Ammon's horn (tissue), 1 donor: ENCODE measurements at places on chromosomes 1 and 21.

DNA sequence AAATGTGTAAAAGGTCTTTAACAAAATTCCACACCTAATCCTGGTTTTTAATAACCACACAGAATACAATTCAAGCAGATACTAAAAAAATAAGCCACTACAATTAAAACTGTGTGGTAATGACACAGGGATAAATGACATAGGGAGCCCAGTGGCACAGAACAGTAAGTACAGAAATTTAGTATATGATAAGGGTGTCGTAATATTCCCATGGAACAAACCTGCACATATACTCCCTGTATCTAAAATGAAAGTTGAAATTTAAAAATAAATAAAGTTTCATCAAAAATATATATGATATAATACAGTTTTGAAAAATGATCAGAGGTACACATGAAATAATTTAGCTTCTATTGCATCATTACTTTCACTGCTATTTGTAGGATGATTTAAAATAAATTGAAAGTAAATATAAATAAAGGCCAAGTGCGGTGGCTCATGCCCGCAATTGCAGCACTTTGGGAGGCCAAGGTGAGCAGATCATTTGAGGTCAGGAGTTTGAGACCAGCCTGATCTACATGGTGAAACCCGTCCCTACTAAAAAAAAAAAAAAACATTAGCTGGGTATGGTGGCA is 56.5 kb downstream of the COLGALT2 start:
- DNase-seq = no peak

- DNase-seq = no peak
Measured at GRCh38 chr1:2640626-2641025, 7.8 kb upstream of the MMEL1 start.

DNA sequence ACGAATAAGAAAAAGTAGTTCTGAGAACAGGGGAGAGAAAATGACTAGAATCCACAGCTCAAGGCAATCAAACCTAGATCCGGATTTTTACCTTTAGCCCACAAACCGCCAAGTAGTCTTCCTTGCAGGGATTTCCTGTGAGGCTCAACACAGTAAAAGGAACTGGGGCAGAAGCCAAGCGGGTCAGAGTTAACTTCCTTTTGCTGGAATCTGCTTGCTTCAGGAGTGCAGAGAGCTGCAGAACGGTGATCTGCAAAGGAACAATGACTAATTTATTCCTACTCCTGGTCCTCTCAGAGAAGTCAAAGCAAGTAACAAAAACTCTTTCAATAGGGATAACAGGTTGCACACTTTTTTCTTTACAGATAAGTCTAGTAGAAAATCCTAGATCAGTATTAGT is 53.4 kb downstream of the UBR4 start:
- DNase-seq = peak; percentile 48

DNA sequence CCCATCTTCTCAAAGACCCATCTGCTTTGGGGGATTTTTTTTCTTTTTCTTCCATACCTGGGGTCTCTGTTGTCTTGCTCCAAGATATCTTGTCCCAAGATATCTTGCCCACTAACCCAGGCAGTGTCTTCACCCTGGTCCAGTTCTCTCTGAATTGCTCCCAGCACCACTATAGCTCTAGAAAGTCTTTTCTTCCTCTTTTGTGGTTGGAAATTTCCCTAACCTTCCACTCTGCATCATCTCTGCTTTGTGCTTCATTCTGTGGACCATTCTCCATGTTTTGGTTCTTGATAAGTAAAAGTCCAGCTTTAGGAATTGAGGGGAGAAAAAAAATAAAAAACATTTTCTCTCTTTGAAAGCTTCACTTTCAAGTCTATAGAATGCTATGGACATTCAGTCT is 20.9 kb downstream of the STYXL2 start:
- DNase-seq = no peak

- DNase-seq = no peak
Measured at GRCh38 chr1:223421025-223421424, 27.8 kb downstream of the CCDC185 start.

- no peak for DNase-seq
Measured at GRCh38 chr1:206466840-206467649, 3.2 kb upstream of the IKBKE start.

DNA sequence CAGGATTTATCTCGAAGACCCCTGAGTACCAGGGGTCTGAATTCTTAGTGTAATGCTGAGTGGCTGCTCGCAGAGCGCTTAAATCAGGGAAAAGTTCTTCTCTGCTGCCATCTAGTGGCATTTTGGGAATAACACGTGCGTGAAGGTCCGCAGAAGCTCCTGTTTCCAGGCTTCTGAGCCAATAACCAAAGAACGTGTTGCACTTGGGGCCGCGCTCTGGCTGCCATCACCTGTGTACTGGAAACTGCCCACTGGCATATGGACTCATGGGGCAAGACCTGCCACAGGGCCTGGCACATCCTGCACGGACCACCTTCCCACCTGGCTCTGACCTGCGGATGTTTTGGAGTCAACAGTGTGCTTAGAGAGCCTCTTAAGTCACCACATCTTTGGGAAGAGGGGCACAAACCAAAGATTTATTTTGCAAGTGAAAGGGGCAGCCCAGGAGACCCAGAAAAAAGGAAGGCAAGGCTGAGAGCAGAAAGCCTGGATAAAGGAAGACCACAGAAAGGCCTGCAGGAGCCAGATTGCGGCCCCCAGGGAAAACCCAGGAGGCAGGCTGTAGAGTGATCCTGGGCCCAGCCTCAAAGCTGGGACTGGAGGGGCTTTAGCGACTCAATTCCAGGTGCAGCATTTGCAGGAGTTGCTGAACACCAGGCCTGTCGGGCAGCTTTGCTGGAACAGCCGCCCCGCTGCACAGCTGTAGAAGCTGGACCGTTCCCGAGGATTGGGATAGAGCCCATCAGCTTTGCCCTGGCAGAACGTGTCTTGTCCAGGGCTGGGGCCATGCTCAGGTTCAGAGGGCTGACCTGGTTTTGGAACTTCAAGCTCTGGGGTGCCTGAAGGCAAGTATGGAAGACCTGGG is 13.0 kb downstream of the CHIT1 start:
- DNase-seq = peak; percentile 86

DNA sequence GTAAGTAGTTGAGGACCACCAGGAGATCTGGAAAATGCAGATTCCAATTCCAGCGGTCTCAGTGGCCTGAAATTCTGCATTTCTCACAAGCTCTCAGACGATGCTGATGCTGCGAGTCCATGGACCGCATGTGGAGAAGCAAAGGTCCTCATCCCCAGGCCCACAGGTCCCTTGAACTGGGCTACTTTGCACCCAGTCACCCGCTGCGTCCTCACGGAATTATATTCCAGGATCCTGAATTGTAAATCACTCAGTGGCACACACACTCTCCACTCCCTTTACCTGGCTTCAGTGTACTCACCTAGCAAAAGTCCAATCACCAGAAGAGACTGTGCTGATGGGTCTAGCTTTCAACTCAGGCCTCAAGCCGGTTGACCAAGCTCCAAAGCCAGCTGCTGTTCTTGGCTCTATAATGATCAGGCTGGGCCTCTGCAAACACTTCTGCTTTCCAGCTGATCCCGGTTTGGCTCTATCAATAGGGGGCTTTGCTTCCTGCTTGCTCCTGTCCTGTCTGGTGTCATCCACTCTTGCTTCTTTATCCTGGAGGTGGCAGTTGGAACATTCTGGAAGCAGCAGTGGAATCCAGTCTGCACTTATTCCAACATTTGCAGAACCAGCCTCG is 904 bp upstream of the RPL22 start:
- no peak for DNase-seq

DNA sequence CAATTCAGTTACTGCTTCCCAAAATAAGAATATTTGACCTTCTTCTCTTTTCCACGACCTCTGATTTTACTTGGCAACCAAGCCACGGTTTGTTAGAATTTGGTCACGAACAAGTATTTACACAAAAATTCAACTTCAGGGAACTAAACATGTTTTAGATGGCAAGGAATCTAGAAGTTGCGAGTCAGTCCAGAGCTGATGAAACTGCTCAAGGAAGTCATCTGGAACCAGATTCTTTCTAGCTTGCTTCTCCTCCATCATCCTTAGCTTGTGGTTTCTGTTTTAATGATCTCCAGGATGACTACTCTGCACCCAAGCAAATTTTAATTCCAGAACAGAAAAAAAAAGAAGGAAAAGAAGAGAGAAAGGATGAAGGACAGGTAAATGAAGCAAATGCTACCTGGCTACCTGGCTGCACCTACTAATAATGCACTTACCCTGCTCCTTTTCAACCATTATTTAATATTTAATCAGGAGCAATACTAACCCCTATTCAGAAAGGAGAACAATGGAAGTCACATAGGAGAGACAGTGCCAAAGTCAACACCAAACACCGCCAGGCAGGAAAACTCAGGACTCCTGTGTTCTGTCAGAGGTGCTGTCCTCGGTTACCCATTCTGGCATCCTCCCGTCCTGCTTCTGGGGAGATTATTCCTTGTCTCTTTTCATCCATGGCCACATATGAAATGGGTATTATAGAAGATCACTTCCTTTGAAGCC is 54.2 kb upstream of the RGS7 start:
- DNase-seq = no peak

DNA sequence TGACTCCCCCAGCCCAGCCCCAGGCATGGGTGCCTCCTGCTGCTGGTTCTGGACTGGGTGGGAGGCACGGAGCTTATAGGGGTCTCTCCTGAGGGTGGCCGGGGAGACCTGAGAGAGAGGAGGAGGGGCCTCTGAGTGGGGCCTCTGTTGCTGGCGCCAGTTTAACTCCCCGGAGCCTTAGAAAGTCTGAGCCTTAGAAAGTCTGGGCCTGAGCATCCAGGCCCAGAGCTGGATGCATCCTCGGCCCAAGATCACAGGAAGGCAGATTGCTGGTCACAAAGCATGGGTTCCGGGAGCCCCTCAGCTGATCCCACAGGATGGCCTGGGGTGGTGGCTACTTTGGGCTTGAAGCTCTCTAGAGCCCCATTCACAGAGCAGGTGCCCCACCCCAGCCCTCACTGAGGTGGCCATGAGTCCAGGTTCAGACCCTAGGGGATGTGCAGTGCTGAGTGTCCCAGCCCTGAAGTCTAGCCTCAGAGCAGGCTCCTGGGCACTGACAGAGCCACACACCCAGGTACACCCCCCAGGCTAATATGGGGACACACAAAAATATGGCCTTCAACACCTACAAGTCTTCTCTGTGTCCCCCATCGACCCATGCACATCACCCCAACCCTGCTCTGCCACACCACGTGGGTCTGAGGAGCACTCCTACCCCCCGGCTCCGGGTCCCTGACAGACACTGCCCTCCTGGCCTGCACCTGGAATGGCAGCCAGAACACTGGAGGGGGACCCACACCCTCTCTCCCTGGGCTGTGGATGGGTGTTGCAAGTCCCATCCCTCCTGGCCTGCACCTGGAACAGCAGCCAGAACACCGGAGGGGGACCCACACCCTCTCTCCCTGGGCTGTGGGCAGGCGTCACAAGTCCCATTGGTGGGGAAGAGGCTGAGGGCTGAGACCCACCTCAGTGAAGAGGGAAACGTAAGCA is 9.7 kb downstream of the PLA2G2F start:
- no peak for DNase-seq

GRCh38 chr1:178060789-178061556 is 32.9 kb upstream of the RASAL2 start:
- no peak for DNase-seq

DNA sequence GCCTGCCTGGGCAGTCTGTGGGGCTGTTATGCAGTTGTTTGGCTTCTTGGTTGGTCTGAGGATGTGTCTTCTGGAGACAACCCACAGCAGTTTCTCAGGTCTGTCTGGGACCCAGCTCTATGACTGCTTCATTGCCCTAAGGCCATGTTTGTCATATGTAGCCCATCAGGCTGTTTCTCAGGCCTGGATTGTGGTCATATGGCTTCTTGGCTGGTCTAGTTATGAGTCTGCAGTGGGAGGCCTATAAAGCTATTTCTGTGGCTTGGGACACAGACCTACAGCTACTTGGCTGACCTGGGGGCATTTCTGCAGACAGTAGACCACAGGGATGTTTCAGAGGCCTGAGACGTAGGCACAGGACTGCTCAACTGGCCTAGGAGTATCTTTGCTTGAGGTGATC is 41.5 kb downstream of the CHIA start:
- DNase-seq = no peak

GRCh38 chr1:244297616-244298015 is 154.1 kb downstream of the ADSS2 start:
- no peak for DNase-seq

- no peak for DNase-seq
Measured at GRCh38 chr21:31660259-31660565, 719 bp downstream of the SOD1 start.

- no peak for DNase-seq
Measured at GRCh38 chr1:53411541-53412152, 47.6 kb upstream of the DMRTB1 start.

DNA sequence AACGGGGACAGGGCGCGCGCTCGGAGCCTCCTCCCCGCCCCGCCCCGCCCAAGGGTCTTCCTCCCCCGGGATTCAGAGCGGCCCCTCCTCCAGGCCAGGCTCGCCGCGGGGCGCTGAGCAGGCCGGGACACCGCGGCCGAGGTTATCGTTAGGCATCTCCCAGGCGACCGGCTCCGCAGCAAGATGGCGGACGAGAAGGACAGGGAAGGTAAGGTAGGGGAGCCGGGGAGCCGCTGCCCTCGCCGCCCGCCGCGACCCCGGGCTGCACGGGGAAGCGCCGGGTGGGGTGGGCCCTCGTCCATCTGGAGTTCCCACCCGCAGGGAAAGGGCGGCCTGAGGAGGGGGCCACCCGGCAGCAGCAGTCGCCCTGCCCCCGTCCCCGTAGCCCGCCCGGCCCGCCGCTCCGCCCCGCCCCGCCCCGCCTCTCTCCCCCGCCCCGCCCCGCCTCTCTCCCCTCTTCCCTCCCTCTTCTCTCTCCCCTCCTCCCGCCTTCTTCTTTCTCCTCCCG is 105.9 kb upstream of the HNRNPU start:
- DNase-seq = no peak

DNA sequence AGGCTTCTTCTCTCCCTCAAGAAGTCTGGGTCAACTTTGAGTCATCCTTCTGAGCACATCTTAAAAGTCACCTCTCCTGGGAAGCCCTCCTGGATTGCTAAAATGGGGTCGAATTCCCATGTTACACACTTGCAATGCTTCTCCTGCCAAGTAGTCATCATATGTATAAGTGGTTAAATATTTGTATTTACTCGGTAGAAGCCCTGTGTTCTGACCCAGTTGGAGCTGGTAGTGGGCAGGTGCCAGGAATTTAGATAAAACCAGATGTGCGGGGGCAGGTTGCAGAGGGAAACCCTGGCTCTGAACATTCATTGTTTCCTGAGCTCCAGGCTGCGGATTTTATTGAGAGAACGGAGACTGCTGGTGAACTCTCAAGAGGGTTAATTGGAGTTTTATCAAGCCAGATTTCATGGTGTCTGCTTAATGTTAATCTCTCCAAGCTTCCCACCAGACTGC is 52.8 kb upstream of the RPL11 start:
- DNase-seq = no peak

GRCh38 chr1:236808564-236809130 is 13.6 kb downstream of the MTR start:
- no peak for DNase-seq

DNA sequence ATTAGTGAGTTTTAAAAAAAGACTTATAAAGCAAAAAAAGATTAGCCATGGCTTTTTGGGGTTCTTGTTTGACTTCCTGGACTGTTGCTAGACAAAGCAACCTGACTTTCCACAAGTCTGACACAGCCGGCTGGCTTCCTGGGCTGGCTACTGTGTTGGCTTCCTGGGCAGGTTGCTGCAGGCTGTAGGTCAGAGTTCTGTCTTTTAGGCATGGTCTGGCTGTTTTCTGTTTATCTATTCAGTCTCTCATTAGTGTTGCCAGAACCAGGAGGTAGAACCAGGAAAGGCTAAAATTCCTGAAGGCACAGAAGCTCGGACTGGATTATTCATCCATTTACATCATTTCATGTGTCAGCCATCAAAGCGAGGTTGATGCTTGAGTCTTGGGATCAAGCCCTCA is 88.6 kb upstream of the SLC35F3 start:
- no peak for DNase-seq
